ENCODE measurements at places on chromosomes 5 and 9. TPM values are rescaled to one million over a fixed set of nuclear protein-coding genes. Genes with fewer than 3 reads are reported as not detected.

Gene SUSD3
- total RNA-seq, result not detected

DNA sequence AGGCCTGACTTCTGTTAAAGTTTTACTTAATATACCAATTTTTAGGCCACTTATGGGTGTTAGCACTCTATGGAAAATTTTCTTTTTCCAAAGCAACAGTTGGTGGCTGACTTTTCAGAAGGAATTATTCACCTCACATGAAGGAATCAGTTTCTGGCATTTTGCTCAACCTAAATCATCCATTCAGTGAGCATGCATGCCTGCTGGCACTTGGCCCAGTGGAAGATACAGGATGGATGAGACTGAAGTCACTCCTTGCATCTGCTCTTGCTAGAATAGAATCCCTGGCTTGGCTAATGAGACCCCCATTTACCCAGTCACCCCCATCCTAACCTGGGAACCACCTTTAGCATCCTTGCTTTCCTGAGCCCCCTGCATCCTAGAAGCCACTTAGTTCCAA is 131.7 kb downstream of the WDR41 start:
- DNase-seq, result no peak

DNA sequence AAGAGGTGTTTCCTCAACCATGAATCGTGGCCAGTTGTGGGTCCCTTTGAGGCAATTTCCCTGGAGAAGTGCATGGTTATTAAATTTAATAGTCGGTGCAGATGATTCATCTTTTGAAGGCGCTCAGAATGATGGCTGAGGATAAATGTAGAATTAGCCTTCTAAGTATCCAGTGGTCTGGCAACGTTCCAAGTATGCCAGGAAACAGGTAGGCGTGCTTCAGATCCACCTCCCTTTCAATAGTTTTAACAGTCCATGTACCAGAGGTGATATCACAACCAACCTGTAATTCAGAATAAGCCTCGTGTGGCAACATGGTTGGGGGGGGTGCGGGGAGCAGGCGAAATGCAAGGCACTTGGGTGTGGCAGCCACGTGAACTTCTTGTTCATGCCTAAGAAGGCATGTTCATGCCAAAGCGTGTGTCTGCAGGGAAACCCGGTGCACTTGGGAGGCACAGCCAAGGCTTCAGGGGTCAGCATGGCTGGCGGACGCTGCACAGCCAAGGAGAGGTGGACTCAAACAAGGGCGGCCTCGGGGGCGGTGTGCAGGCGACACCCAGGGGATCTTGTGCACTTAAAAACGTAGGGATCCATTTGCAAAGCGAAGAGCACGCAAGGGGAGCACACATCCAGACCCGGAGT is 5.2 kb upstream of the NKD2 start:
- no peak for DNase-seq

GRCh38 chr9:120432600-120432999 is 147.4 kb downstream of the CDK5RAP2 start:
- no peak for DNase-seq

- no peak for DNase-seq
Observed at GRCh38 chr5:163409384-163409783, 28.0 kb upstream of the CCNG1 start.

GRCh38 chr5:137580030-137580429 is 80.9 kb upstream of the SPOCK1 start:
- no peak for DNase-seq

Gene PHF24
- total RNA-seq, result 0.63 TPM

Gene IFNA21
- total RNA-seq, result not detected

GRCh38 chr5:92850886-92851285 is 730.1 kb downstream of the NR2F1-AS1 start:
- no peak for DNase-seq

DNA sequence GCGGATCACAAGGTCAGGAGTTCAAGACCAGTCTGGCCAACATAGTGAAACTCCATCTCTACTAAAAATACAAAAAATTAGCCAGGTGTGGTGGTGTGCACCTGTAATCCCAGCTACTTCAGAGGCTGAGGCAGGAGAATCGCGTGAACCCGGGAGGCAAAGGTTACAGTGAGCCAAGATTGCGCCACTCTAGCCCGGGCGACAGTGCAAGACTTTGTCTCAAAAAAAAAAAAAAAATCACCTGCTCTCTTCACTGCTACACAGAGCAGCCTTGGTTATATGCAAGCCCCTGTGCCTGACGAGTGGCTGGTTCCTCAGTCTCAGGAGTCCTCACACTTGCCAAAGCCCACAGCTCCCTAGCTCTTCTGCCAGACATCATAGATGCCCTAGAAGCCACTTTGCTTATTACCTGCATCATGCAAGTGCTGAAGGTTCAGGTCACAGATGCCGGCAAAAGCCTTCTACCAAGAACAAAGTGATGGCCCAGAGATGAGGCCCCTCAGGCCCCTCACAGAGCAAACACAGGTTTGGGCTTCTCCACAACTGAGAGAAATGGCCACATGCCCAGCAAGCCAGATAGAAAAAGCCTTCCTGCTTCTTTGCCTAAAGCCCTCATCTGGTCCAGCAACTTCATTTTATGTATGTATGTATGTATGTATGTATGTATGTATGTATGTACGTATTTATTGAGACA is 176.4 kb downstream of the AUH start:
- DNase-seq, result no peak

DNA sequence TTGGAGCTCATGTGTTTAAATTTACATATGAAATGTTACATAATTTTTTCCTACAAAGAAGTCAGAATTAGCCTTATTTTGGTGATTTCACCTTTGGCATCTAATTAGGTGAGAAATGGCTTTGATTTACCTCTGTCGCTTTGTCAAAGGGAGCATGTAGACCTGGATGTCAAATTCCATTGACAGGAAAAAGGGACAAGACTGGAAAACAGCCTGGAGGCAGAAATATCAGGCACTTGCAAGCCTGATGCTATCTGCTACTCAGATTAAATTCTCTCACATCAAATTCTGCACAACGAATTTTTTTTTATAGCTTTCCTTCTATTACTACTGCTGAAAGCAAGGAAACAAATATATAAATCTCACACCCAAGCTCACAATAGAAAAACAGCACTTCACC is 54.1 kb upstream of the CTNND2 start:
- DNase-seq, result no peak

Gene NEK6
- 31.7 TPM for total RNA-seq

- no peak for DNase-seq
Observed at GRCh38 chr9:71210326-71210725, 88.9 kb upstream of the TRPM3 start.

GRCh38 chr9:137470785-137471184 is 11.7 kb upstream of the NSMF start:
- DNase-seq, result no peak

GRCh38 chr9:80644044-80644443 is 1045.3 kb downstream of the TLE1 start:
- no peak for DNase-seq

GRCh38 chr5:393846-394275 is 49.1 kb upstream of the EXOC3 start:
- DNase-seq, result no peak

- DNase-seq, result no peak
Observed at GRCh38 chr5:147805030-147805454, 22.5 kb upstream of the JAKMIP2 start.

DNA sequence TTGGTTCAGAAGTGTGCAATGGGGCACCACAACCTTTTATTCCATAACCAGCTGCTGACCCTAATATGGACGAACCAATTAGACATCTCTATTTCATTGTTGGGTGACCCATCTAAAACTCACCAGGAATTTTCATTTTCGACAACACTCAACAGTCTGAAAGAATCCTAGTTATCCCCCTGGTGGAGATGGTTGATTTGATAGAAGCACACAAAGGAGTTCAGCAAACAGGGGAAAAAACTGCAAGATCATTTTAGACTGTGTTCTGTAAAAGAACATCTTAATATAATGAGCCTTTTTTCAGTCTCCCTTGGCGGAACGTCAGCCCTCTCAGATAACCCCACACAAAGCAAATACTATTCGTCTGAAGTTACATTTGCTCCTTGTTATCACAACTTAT is 367.4 kb downstream of the KIAA0825 start:
- no peak for DNase-seq

DNA sequence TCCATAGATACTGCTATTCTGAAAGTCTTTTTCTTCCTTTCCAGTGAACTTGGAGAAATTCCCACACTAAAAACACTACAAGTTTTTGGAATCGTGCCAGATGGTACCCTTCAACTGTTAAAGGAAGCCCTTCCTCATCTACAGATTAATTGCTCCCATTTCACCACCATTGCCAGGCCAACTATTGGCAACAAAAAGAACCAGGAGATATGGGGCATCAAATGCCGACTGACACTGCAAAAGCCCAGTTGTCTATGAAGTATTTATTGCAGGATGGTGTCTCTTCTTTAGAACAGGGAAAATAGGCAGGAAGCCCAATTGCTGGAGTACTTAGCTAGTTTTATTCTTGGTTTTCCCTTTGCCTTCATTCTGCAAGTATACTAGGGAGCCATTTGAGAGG is 29.9 kb downstream of the SKP2 start:
- no peak for DNase-seq

DNA sequence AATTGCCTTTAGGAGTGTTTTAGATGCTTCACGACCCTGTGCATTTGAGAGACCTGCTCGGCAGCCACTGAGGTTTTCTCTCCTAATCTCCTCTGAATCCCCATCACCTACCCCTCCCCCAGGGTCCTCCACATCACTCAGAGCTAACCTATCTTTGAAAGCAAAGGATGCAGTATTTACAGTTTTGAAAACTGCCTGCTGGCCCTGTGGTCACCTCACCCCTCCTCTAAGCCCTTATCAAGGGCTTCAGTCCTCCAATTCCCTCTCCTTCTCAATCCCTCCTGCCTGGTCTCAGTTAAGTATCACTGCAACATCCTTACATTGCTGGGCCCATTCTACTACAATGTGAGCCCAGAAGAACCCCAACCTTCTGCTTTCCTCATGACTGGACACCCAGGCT is 4.6 kb downstream of the RPP25L start:
- DNase-seq, result no peak

DNA sequence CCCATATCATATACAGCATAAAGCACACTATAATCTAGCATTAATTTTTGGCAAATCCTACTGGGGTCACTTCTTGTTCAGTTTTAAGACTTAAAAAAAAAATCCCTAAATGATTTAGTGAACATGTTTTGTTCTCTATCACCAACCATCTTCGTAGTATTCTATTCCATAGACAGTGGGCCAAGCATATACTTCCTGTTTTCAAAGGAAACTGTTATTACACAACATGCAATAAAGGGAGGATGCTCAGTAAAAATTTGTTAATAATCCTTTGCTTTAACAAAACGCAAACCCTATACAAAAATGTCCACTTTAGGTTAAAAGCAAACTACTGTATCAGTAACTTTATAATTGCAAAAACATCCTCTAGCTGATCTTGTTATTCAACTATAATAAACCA is 13.0 kb downstream of the CCNH start:
- no peak for DNase-seq

DNA sequence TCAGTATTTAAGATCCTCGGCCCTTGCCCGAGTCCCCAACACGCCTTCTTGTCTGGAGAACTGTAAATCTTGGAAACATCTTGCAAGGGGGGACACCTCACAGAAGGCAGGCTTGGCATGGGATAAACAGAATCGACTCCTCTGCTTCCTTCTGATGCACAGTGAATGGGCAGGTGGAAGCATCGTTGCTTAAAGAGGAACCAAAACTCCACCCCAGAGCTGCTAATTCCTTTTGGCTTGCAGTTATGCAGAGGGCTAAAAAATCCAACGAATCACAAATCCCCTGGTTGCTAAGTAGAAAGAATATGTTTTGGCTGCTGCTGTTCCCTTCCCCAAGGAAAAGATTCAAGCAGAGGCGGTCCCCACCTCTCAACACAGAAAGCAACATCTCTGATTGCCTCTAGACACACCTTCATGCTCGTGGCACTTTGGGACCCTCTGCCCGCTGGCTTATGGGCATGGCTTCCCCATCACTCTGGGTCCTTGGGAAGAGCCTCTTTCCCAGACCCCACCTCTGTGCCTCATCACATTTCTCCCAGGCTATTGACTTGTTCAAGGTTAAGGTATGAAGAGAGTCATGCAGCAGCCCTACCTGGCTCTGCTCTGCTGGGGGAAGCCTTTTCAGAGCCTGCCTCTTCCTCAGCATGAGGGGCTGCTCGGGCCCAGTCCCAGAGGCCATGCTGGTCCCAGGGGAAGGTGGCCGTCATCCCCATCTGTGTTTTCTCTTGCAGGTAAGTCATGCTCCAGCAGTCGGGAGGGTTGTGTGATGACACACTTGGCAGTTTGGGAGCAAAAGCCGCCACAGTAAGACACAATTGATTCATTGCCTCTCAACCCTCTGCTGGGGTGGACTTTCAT is 137.1 kb downstream of the KCNIP1 start:
- DNase-seq, result no peak

DNA sequence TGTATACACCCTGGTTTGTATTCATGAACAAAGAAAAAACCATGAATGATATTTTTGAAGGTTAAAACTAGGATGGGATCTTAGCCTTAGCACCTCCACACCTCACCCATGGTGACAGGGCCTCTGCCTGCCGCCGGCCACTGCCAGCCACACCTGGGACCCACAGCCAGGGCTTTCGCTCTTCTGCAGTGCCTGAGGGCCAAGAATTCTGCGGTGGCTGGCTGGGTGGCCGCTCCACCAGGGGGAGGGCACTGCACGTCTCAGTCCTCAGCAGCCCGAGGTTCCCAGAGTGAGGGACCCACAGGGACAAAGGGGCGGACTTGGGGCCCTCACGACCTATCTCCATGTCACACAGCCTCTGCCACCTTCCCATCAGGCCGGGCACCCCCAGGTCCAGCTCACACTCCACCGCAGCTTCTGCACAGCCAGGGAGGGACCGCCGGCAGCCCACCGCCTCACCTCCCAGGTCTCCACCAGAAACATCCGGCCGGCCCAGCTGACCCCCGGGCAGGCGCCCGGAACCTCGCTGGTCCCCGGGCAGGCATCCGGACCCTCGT is 6.9 kb downstream of the EXD3 start:
- no peak for DNase-seq

Gene HRCT1
- not detected for total RNA-seq

DNA sequence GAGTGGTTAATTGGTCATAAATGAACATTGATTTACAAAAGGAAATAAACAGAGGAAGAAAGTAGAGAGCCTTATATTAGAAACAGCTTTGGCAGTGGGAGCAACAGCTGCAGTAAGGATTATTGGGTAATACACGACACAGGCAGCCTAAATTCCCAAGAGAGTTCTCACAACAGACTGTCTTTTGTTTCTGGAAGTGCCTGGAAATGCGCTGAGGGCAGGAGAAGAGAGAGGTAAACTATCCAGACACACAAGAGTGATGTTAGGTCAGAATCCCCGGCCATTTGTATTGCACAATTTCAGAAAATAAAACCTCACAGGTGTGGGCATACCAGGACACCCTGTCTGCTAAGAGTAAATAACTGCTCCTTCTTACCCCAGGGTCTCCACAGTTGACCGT is 450.4 kb upstream of the CTNND2 start:
- no peak for DNase-seq

GRCh38 chr5:117107859-117108258 is 533.2 kb upstream of the SEMA6A start:
- no peak for DNase-seq

Gene UBE2B
- total RNA-seq, result 76.4 TPM

DNA sequence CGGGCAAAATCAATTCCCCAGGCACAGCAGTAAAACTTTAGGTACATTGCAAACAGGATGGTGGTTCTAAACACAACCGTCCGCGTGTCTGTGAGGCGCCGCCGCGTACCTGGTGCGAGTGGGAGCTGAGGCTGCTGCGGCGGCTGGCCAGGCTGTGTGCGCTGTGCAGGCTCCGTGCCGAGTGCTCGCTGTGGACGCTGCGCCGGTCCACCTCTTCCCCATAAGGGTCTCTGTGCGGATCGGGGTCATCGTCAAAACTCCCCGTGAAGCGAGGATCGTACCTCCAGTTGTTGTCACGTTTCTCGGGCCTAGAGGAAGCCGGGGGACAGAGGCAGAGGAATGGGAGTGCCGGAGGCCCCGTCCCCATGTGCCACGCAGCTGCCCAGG is 16.7 kb downstream of the SEC16A start:
- no peak for DNase-seq
